ENCODE measurements at places on chromosomes 16 and 17.

GRCh38 chr16:64445649-64446048 lies 676.2 kb downstream of the CDH11 start:
- DNase-seq, result no peak

DNA sequence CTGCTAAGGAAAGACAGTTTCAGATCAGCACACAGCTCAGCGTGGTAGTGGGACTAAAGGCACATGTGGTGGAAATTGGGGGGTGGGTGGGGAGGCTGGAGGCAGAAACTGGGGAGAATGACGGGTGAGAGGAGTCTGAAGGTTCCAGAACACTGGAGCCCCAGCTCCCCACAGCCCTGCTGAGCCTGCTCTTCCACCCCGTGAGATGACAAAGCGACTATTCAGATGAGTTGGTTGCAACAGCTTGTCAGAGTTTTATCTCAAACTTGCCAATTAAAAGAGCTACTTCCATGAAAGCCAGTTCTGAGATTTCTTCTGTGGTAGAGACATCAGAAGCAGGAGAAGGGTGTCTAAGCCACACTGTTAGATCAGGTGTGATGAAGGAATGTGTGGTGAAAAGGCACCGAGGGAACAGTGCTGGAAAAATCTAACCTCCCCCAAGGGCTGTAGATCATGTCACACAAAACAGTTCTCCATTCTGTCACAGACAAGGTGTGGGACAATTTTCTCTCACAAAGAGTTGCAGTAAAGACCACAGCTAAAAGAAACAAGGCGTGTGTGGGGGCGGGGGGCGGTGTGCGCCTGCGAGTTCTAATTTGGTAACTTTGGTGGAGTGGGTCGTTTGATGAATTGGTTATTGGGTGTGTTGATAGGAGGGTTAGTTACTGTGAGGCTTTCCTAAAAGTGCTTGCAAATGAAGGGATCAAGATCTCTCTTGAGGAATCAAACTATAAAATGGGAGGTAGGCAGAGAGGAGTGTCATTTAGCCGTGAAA lies 39.0 kb downstream of the CCDC182 start:
- DNase-seq, result no peak

DNA sequence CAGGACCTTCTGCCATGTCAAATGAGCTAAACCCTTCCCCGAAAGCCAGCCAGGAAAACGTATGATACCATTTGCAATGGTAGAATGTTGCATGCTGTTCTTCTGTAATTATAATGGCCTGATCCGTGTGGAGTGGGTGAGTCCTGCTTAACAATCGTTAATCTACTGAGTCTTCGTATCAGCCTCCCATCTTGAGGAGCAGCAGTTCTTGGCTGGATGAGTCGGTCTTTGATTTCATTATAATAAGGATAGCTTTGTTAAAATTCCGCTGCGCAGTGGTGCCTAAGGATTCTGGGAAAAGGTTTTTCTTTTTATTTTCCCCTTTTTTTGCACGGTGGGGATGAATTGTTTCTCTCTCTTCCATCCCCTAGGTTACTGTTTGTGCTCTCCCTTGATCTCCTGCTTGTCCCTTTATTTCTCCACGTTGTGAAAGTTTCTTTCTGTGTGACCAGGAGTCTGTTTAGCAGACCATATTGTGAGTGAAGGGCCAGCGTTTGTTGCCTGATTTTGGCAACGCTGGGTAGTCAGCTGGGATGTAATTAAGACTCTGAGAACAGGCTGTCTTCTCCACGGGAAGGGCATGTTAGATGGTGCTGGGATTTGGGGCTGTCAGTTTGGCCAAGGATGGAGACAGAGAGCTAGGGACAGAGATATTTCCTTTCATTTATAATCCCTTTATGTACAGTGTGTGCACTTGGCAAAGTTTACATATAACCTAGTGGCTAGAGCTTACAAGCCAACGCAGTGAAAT lies 263.0 kb downstream of the FTO start:
- DNase-seq, result no peak

- no peak for DNase-seq
Observed at GRCh38 chr16:53844804-53845203, 140.8 kb downstream of the FTO start.

DNA sequence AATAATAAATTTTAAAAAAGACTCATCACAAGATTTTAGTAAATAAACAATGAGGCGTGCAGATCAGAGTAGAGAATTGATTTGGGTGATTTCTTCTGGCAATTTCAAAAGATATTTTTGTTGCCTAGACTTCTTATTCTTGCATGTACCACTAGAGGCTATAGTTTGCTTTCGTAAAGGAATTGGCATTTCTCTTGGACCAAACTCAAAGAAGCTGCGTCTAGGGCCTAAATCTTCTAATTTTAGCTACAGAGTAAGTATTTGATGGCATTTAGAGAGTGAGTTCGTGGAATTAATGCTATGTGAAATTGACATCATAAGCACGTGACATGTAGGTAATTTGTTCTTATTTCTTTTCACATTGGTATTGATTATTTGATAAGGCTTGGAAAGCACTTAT lies 24.4 kb upstream of the ABCC11 start:
- DNase-seq, result no peak

- DNase-seq, result no peak
Observed at GRCh38 chr17:56880133-56880532, 33.7 kb downstream of the TRIM25 start.

DNA sequence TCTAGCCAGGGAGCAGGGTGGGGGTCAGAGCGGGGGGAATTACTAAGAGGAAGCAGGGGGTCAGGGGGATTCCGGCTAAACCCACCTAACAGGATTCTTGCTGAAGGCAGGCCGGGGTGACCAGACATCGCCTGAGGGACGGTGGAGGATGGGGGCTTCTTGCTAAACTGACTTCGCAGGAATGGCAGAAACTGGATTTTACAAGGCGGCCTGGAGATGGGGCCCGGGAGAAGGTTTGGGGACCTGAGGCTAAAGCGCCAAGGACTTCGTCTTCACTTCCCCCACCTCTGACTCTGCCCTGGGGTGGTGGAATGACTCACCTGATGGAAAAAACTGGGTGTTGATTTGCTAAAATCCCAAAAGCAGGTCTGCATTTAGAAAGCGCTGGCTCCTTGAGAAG lies 23.5 kb downstream of the LGALS3BP start:
- no peak for DNase-seq

DNA sequence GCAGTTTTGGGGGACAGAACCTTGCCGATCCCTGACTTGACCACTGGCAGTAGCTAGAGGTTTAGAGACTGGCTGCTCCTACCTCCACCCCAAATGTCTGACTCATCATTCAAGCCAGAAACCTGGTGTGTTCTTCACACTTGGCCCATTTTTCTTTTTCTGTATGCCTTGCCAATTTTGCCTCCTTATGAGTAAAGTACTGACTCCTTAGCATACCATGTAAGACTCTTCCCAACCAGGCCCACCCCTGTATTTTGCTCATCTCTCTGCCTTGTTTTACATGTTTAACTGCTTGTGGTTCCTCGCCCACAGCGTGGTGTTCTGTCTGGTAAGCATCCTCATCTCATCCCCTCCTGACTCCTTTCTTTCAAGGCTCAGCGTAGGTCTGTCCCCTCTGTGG lies 37.9 kb downstream of the NUP88 start:
- peak; percentile 12 for DNase-seq

DNA sequence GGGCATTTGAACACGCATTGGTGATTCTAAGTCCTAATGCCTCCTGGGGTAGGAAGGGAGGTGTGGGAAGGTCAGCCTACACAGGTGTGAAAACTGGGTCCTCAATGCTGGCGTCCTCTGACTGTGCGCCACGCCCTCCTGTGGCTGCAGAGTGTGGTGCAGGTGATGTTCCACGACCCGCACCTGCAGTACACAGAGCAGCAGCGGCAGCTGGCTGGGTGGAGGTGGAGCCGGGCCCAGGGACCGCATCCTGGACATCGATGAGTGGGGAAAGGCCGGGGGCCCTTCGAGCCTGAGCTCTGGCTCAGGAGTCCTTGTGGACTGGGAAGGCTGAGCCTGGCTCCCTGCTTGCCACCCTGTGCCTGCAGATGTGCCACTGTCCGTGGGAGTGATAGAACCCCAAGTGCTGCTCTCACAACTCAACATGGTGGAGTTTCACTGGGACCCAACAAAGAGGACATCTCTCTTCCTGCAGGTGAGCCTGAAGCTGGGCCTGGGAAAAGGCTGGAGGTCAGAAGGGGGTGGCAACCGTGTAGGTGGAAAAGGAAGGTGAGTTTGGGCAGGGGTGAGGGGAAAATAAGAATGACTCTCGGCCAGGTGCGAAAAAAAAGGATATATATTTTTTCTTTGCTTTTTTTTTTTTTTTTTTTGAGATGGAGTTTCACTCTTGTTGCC lies 14.0 kb upstream of the STAC2 start:
- DNase-seq, result no peak

DNA sequence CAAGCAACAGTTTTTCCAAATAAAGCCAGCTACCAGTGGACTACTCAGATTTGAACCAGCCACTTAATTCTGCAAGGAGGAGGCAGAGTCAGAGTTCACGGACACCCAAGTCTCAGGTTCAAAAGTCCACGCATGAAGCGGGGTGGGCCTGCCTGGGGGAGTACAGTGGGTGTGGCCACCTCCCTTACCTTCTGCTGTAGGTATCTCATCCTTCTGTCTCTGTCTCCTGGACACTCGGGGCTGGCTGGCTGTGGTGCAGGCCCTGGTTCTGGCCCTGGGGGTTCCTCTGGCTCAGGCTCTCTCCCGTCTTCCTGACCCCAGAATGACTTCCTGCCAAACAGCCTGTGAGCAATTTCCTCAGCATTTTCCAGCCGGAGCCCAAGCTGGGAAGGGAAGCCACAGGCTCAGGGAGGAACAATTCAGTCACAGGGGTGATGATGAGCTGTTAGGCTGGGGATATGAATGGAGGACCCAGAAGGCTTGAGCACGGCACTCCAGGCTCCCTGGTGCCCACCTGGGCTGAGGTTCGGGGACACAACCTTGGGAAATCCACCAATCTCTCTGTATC lies 101.9 kb downstream of the LITAF start:
- DNase-seq, result peak; percentile 64

DNA sequence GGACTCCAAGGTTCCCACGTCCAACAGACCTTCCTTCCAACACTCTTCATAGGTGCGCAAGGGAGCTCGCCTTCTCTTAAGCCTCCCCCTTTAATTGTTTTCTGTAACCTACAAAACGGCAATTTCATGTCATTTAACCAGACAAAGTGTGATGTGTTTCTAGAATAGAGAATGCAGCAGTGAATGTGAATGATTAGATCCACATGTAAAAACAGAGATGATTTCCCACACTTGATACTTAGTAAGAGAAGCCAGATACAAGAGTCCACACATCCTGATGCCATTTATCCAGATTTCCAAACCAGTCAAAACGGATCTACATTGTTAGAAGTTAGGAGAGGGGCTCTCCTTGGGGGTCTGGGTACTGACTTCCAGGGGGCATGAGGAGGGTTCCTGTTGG lies 89.3 kb downstream of the IRF8 start:
- DNase-seq, result no peak
